ENCODE measurements at places on chromosomes 16 and 17.
A peak's percentile ranks its signal among the peaks of the same experiment; 100 is the strongest.

DNA sequence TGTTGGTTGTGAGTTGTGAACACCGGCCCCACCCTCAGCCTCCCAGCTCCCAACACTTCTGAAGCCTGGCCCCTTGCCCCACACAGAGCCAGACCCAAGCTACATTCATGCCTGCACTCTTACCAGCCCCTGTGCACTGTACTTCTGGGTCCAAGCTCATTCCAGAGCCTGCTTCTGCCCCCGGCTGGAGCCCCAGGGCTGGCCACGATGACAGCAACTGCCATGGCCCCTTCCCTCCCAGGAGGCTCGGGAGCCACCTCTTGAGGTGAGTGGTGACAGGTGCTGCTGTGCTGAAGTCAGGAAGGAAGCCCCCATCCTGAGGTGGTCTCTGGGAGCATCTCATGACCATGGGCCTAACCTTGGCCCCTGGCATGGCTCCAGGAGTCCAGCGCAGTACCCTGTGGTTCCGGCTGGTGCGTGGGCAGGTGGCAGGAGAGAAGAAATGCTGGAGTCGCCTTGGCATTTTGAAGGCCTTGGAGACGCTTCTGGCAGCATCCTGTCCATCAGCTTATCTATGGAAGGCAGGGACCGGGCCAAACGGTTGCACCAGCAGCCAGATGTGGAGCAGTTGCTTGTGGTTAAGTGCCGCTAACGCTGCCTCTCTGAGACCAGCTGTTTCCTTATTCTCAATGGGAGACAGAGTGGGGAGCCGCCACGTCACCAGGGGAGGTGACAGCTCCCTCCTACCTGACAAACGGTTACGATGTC, 3.9 kb upstream of the CDT1 start:
- no peak for DNase-seq

GRCh38 chr16:87658564-87659225, 56.4 kb downstream of the JPH3 start:
- no peak for DNase-seq

GRCh38 chr17:19534562-19535149, 1.0 kb downstream of the SLC47A1 start:
- no peak for DNase-seq

- peak; percentile 5 for DNase-seq
Measured at GRCh38 chr17:1055751-1056645, 59.1 kb downstream of the TIMM22 start.

GRCh38 chr17:31857920-31858641, 963 bp downstream of the COPRS start:
- no peak for DNase-seq

DNA sequence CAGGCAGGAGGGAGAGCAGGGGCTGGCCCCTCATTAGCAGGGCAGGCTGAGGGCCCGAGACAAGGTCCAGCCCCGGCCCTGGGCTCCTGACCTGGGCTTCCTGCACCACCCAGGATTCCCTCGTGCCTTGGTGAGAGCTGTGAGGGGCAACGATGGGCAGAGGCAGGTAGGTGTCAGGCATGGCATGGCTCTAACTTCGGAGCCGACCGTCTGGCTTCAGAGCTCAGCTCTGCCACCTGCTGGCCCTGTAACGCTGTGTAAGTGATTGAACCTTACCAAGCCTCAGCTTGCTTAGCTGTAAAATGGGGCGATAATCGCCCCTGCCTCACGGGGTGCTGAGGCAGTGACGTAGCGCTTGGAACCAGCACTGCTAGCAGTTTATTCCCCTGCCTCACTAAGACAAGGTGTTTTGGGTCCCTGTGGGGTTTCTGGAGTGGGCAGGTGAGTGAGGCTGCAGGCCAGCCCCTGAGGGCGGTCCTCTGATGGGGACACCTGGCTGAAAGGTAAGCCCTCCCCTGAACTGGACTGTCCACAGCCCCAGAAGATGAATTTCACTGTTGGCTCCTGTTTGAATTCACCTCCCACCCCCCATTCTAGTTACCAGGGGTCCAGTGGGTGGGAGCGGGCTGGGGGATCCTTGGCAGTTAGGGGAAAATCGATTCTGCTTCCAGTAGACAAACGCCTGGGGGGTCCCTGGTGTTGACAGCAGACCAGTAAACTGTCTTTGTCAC, 184.8 kb upstream of the GSE1 start:
- DNase-seq = peak; percentile 18

DNA sequence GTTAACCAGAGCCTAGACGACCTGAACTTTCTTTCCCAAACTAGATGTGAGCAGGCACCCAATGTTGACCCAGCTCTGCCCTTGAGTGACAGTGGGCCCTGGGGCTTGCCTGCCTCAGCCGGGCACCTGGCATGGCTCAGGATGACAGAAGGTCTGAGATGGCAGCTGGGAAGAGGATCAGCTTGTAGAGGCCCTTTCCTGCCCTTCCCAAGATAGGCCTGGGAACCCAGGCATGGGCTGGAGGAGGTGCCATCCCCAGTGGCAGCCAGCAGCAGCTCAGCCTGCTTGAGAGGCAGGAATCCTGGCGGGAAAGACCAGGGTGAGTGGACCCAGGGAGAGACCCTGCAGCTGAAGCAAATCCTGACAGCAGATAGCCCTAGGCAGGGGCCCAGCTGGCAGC, 59.1 kb downstream of the PIPOX start:
- no peak for DNase-seq

DNA sequence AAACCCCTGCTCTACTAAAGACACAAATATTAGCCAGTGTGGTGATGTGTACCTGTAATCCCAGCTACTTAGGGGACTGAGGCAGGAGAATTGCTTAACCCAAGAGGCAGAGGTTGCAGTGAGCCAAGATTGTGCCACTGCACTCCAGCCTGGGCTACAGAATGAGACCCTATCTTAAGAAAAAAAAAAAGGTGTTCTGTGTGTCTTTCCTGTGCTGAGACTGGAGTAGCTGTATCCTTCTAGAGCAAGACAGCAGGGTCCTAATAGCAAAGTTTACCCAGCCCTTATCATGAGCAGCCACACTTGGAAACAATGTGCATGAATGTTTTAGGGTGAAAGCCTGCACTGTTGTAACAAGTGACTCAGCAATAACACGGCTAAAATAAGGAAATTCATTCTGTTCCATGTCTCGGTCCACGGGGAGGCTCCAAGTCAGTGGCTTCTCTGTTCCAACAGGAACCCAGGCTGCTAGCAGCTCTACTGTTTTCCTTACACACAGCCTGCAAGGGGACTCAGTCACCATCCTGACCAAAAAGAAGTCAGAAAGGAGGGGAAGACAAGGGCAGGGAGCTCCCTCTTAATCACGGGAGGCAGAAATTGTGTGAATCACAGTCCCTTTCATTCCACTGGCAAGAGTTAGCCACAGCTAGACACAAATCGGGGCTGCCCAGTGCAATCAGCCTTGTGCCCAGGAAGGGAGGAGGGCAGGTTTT, 7.1 kb upstream of the SLC5A11 start:
- DNase-seq = no peak

- DNase-seq = no peak
Measured at GRCh38 chr17:68807998-68808772, 147.0 kb downstream of the ABCA8 start.

- no peak for DNase-seq
Measured at GRCh38 chr17:7850701-7851437, 4.0 kb upstream of the TMEM88 start.
